ENCODE measurements at places on chromosomes 2 and 18.

DNA sequence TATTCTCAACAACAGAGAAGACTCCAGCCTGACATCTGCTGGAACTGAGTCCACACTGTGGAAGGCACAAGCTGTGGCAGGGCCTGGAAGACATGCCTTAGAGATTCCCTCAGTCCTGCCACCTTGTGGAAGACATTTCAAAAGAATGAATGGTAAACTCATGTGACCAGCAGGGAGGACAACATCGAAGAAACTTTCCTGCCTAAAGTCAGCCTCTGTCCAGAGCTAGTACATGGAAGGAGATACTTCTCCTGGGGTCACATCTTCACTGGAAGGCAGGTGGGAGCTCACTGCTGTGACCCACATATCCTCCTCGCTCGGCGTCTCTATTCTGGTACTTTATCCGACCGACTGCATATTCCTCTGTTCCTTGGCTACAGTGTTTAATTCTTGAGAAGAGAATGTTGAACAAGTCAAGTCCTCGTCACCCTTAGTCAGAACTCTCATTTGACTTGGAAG, 59.5 kb downstream of the PUM2 start:
- no peak for DNase-seq

- DNase-seq: no peak
Observed at GRCh38 chr18:8799596-8800441, 94.5 kb downstream of the MTCL1 start.

DNA sequence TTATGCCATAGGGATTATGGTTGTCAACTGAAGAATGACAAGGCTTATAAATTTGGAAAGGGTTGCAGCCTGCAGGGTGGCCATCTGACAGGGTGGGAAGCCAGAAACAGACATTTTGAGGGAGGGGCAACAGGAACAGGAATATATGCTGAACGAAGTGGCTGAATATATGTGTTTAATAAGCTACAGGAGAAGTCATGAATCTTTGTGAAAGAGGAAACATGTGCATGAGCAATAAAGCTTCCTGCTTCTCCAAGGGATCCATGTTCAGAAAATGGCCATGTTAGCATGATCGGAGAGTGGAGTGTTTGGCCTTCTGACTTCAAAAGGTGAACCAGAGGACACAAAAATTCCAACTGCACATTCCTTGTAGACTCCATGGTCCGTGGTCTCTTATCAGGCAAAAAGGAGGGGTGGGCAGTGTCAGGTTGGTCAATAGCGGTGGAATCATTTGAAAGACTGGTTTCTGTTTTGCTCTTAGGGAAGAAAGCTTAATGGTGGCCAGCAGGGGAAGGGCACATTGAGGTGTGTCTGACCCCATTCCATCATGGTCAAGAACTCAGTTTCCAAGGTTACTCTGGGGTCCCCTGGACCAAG, 144.1 kb downstream of the SOCS6 start:
- no peak for DNase-seq

- no peak for DNase-seq
Observed at GRCh38 chr2:66684289-66684688, 249.4 kb downstream of the MEIS1 start.

GRCh38 chr2:12604341-12604740, 112.4 kb upstream of the TRIB2 start:
- no peak for DNase-seq

GRCh38 chr2:11071211-11071610, 84.1 kb upstream of the SLC66A3 start:
- no peak for DNase-seq

DNA sequence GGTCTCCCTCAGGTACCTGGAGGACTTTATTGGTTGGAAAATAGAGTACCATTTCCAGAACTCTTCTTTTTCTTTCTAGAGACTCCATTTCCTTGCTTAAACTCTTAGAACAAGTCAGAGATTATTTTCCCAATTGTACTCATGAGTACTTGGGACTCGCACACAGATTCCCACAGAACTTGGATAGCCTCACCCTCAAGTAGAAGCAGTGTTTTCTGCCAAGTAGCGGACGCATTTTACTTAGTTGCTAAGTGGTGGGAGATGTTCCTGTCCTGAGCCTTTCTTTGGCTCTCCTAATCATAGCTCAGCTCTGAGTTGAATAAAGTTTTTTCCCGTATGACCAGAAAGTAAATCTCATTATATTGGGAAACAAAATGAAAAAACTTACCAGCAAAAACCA, 17.2 kb downstream of the SLC30A3 start:
- no peak for DNase-seq

DNA sequence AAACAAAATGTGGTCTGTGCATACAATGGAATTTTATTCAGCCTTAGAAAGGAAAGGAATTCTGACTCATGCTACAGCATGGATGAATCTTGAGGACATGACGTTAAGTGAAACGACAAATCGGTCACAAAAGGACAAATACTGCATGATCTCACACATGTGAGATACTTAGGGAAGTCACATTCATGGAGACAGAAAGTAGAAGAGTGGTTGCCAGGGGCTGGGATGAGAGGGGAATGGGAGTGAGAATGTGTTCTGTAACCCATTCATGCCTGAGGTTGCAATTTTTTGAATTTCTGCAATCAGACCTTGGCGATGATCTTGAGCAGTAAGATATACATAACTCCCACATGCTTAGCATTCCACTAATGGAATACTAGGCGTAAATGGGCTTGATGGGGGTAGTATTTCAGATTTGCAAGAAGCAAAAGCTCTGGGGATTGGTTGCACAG, 22.0 kb downstream of the FHL2 start:
- no peak for DNase-seq

Measured in stimulated activated CD8-positive, alpha-beta memory T cell treated with anti-CD3 and anti-CD28 coated beads, Interleukin-15, amount 100 ng/mL, for 4 hours (primary cell).